ENCODE measurements at places on chromosomes 16 and 17.

GRCh38 chr16:57091975-57092785 is at the start of gene CPNE2:
CPNE2 (plus strand) TSS chr16:57092583; CDS start chr16:57110743, 18,160 bp downstream.
- peak; percentile 6 for DNase-seq

- DNase-seq = no peak
Observed at GRCh38 chr17:30580916-30581315, 103.7 kb downstream of the GOSR1 start.

DNA sequence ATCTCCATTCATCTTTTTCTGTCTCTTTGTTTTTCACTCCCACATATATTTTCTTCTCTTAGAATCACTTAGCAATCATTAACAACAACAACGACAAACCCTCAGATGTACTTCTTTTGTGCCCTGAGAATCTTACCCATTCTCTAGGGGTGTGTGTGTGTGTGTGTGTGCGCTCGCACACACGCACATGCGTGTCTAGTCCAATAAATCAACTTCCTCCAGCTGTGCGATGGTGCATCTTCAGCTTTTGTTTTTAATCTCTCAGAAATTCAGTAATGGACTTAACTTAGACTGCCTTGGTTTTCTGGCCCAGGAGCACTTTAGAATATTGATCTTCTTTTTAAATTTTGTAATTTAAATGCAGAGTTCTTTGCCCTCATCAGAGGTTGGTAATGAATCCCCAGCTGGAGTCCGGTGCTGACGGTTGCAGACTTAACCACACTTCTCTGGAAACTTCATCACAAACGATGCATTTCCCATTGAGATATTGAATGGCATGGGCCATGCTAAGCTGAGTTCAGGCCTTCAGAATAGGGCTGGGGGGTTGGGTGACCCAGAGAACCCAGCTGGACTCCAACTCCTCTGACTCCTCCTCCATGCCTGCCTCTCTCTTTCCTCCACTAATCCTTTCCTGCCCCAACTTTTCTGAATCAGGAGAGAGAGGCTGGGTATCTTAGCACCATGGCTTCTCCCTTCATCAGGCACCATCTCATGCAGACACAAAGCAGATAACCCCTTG is 193.9 kb downstream of the ZNF18 start:
- no peak for DNase-seq

DNA sequence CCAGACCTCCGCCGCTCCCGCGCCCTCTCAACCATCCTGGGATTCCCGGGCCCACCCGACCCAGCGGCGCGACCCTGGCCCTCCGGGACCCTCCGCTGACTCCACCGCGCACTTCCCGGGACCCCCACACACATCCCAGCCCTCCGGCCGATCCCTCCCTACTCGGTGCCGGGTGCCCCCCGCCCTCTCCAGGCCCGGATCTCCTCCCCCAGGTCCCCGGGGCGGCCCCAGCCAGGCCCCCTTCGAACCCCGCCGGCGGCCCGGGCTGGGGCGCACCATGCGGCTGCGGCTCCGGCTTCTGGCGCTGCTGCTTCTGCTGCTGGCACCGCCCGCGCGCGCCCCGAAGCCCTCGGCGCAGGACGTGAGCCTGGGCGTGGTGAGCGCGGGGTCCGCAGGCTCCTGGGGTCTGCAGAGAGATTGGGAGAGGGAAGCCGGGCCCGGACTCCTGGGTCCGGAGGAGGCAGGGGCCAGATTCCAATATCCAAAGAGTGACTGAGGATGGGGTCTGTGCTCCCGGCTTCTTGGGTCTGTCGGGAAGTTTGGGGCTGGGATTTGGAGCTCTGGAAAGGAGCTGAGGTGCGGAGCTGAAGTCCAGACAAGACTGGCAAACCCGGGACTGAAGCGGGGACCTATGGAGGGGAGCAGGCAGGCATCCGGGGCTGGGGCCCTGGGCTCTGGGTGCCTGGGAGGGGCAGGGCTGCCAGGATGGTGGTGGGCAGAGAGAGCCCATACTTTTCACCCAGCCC is 453 bp downstream of the MMP25 start:
- DNase-seq = no peak

Measured in activated T-helper 1 cell treated with anti-CD3 and anti-CD28 coated beads, Interleukin-2, amount 50 U/mL, for 16 hours (primary cell).